CD4-positive, alpha-beta T cell treated with Interleukin-15 for 1 hour (primary cell): ENCODE measurements at places on chromosomes 12 and 14.

GRCh38 chr12:11941606-11942337 lies 129.0 kb upstream of the BCL2L14 start:
- no peak for DNase-seq

DNA sequence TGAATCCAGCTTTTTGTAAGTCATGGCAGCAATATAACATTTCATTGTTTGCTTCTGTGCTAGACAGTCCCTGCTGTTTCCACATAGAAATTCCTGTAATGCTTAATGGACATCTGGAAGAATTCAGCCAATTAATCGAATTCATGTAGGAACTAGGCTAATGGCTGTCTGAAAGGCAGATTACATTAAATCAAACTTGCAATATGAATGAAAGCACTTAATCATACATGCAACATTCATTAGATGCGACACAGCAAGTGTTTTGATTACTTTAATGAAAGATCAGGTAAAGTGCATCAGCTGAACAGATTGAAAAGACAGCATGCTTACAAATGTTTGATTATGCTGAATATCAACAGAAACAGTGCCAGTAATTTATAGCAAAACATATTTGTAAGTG lies 24.1 kb upstream of the INSM2 start:
- no peak for DNase-seq

DNA sequence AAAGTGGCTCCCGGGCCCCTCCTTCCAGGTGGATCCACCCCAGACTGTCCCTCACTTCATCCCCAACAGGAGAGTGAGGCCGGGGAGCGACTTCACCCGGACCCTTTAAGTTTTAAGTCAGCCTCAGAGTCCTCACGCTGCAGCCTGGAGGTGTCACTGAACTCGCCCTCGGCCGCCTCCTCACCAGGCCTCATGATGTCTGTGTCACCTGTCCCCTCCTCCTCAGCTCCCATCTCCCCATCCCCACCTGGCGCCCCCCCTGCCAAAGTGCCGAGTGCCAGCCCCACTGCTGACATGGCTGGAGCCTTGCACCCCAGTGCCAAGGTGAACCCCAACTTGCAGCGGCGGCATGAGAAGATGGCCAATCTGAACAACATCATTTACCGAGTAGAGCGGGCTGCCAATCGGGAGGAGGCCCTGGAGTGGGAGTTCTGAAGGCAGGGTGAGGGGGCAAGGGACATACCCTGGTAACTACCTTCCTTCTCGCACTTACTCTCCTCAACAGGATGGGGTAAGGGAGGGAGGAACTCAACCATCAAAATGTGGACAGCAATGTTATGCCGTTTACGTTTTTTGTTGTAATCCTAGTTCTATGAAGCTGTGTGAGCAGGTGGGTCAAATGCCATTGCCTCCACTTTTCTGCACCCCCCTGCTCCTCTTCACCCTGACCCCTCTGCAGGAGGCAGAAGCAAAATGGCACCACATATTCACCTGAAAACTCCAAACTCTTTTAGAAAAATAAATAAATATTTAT lies 20.8 kb downstream of the PHETA1 start:
- no peak for DNase-seq

- DNase-seq = no peak
These were observed 451.3 kb downstream of the SNAPC1 start for GRCh38 chr14:62213516-62213915.

DNA sequence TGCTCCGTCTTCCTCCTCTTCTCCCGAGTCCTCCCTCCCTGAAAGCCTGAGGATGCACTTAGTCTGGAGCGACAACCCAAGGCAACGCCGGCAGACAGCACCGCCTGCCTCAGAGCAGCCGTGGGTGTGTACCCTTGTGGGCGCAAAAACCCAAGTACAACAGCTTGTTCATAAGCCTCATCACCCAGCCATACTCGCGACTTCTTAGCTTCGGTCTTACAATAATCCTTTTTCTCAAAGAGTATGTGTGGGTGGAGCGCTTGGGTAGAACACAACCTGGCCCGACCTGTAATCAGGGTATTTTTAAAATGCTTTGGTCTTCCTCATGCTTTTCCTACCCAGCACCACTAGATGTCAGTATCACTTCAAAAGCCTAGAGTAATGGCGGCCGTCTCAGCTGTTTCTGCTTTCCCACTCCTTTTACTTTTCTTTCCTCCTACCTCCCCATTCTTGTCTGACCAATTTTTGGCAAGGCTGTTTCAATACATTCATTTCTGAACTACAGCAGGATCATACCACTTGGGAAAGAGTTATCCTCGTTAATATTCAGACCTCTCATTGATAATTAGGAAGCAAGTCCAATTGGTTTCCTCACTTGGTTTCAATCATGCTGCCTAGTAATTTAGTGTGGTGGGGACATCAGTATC lies 198.9 kb downstream of the EPS8 start:
- peak; percentile 38 for DNase-seq

- DNase-seq = no peak
These were observed 87.9 kb upstream of the MDGA2 start for GRCh38 chr14:47763188-47763854.

DNA sequence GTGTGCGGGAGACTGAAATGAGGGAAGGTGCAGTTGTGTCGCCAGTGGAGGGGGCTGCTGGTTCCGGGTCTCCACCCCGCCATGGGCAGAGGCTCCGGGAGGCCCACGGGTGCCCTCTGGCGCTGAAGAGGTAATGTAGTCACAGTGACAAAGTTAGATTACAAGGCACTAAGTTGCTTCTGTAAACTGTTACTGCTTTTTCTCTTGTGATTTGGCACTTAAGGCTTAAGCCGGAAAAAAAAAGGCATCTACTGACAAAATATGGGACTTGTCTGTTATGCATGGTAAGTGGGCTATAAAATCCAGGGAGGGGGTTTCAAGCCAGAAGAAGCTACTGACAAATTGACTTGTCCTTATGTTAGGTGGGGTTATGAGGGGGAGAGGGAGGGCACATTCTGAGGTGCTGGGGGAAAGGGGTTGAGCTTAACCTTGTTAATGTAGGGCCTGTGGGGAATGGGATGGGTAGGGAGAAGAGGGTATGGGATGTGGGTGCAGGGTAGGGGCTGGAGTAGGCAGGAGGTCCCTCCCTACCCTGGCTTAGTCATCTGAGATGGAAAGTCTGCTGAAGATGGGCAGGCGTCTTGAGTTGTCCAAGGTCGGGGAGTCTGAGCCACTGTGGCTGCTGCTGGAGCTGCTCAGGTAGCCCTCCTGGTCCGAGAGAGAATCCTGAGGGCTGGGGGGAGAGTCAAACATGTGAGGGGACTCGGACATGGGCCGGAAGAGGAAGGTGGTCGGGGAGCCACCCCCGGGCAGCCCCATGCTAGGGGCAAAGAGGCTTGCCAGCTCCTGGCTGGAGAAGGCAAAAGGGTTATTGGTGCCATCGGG lies 3.7 kb downstream of the ZFP36L1 start:
- DNase-seq = peak; percentile 88
